ENCODE measurements at places on chromosomes 1 and 21.

- DNase-seq: no peak
Observed at GRCh38 chr1:119358636-119359035, 9.9 kb upstream of the HAO2 start.

DNA sequence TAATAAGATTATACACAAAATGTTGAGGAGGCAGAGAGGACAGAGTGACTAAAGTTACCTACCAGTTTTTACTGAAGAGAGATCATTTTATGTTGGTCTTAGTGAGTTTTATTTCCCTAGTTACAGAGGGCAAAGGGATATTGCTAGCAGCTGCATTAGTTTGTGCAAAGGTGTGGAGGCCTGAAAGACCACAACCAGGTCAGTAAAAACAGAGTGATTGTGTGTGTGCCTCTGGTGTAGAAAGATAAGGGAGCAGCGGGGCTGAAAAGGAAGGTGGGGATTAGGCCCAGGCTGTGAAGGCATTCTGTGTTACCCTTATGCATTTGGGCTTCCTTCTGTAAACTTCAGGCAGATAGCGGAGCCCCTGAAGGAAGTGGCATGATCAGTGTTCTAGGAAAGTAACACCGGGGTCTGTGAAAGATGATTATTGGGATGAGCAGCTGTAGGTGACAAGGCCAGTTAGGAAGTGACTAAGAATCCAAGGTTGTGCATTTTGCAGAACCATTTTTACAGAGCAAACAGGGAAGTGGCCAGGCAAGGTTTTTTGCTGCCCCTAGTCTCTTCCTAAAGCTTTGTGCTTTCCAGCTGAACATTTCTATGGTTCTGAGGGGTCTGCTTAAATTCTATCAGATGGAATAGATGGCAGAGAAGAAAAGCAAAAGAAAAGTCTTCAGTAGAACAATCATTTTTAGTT is 3.7 kb downstream of the GADD45A start:
- no peak for DNase-seq

- DNase-seq: no peak
Observed at GRCh38 chr1:63601912-63602311, 8.7 kb downstream of the PGM1 start.

DNA sequence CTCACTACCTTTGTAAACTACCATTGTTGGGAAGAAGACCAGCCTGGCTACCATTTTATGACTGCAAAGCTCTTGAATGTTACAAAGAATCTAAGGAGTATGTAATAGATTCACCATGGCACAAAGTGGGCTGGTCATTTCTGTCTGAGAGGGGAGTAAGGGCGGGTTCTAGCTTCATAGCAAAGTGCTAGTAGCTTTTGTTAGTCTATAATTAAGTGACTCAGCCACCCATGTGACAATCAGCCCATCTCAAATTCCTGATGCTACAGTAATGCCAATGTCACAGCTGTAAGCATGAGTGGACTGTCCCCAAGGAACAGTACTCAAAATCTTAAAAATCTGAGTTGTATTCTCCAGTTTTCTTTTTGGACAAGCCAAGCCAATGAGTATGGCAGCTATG is 15.4 kb upstream of the OTUD3 start:
- DNase-seq: peak; percentile 49

DNA sequence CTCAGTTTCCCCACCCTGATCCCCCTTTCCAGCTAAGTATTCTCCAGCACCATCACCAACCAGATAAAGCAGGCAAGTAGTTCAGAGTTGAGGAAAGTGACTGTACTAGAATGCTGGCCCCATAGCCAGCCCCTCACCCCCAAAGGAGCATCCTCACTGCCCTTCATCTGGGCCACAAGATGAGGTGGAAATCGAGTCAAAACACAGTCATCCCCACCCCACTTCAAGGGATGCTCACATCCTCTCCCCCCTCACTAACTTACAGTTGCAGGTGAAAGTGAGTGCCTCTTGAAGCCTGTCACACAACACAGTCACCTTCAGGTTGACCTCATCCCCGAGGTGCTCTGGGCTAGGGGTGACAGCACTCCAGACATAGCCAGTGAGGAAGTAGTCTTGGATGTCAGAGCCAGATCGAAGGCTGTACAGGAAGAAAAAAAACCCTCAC is 30.4 kb downstream of the PIK3C2B start:
- no peak for DNase-seq

DNA sequence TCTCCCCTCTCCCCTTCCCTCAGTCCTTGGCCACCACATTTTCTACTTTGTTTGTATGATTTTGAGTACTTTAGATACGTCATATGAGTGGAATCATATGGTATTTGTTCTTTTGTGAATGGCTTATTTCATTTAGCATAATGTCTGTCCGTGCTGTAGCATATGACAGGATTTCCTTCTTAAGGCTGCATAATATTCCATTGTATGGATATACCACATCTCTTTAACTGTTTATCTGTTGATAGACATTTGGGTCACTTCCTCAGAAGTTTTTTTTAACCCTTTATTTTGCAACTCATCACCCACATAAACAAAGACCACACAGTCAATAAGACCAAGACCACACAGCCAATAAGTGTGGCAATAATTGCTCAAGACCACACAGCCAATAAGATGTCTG is 24.9 kb downstream of the FAM163A start:
- DNase-seq: no peak

GRCh38 chr1:67436511-67437055 is 6.4 kb upstream of the SERBP1 start:
- no peak for DNase-seq

DNA sequence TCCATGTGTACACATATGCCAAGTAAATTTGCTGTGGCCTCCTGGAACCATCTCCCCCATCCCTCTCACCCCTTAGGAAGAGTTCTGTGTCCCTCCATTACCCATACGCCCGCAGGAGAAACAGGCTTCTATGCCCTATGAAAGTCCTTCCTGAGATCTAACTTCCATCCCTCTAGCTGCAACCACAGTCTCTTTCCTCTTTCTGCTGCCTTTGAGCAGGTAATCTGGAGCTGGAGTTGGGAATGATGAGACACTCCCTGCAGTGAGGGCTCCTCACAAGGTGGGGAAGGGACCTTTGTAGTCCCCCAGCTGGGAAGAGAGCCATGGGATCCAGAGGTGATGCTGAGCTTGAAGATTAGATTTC is 2.0 kb upstream of the KCNQ4 start:
- no peak for DNase-seq

DNA sequence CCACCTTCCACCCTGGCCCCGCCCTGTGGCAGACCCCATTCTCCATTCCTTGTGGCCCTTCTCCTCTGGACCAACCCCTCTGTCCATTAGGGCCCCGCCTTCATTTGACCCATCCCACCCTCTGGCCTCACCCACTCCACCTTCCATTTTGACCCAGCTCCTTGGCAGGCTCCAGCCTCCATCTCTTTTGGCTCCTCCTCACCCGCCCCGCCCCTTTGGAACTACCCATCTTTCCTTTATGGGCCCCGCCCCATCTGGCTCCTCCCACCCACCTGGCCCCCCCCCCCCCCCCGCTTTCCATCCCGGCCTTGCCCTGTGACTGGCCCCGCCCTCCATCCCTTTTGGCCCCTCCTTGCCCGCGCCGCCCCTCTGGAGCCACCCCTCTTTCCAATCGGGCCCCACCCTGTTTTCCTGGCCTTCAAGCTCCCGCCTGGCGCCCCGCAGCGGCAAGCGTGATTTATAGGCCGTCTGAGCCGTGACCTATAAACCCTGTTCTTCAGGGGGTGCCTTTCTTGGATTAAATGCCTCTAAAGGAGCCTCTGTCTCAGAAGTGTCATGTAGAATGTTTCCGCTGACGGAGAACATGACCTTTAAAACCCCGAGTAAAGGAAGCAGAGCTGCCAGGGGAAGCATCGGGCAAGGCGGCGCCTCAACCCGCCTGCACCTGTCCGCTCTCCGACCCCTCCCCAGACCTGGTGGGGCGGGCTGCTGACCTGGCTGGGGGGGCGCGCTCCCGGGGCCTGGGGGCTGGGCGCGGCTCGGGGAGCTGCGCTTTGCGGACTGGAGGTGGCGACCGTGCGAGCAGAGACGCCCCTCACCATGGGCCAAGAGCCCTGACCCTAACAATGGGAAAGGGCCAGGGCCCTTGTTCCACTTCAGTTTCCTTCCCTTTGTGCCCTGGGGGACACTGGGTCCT is 178.0 kb downstream of the CAMTA1 start:
- no peak for DNase-seq

DNA sequence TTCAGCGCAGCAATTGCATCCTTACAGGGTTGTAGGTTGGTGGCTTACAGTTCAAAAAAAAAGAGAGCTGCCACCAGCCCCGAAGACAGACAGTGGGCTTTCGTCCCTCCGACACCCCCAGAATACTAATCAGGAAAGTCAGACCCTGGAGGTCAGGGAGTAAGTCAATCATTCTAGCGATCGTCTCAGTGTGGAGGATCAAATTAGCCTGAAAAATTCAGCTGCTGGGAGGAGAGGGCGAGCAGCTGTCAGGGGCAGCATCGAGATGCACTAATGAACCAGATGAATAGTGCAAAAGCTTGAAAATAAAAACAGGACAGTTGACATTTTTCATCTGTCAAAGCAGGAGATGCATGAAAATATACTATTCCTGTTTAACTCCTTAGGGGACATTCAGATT is 138.4 kb downstream of the NEK7 start:
- DNase-seq: no peak

GRCh38 chr21:45655124-45655523 is 11.6 kb downstream of the PCBP3 start:
- DNase-seq: no peak

DNA sequence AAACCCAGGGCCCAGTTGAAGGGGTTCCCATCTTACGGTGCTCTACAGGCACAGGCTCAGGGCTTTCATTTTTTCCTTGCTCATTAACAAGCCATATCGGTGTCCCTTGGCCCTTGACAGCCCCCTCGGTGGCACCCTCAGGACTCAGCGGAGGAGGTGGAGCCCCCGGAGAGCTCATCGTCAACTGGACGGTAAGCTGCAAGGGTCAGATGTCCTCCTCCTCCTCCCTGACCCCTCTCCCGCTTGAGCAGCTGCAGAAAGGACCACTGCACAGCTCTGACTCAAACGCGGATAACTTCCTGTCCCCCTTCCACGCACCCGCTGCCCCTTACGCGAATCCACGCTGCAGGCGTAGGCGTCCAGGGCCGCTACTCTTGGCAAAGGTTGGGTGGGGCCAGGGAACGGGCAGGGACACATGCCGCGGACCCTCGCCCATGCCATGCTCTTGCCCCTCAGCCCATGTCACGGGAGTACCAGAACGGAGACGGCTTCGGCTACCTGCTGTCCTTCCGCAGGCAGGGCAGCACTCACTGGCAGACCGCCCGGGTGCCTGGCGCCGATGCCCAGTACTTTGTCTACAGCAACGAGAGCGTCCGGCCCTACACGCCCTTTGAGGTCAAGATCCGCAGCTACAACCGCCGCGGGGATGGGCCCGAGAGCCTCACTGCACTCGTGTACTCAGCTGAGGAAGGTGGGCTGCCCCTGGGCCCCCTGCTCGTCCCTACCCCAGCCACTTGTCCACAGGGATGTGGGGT is 14.7 kb downstream of the TMEM81 start:
- no peak for DNase-seq

GRCh38 chr1:29827237-29827750 is 591.0 kb downstream of the PTPRU start:
- no peak for DNase-seq

DNA sequence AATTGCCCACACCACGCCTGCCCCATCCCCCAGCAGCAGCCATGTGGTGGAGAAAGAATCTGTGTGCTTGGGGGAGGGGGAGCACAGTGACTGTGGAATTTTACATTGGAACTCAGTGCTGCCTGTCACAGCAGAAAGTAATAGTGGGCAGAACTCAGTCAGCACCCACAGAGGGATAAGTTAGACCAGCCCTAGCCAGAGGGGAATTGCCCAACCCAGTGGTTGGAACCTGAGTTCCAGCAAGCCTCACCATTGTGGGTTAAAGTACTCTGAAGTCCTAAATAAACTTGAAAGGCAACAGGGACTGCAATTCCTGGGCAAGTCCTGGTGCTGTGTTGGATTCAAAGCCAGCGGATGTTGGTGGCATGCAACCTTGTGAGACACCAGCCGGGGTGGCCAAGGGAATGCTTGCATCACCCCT is 88.8 kb downstream of the MRPL39 start:
- no peak for DNase-seq

- no peak for DNase-seq
Observed at GRCh38 chr1:30081379-30082102, 641.8 kb downstream of the MATN1 start.

GRCh38 chr1:199081739-199082138 is 442.9 kb downstream of the PTPRC start:
- no peak for DNase-seq

DNA sequence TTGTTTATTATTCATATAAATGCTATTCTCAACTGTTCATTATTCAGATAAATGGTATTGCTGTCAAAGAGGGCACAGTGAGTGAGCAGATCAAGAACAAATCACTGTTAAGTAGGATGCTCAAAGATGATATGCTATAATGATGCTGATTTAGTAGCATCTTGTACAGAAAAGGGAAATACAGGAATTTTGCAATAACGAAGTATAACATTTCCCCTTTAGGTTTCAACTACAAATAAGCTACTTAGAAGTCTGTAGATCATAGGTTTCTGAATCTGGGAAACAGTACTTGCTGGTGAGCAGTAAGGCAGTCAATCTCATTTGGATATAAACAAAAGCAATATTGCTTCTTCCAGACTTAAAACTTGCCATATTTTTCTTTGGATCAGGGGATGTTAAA is 27.3 kb upstream of the RCOR3 start:
- no peak for DNase-seq

DNA sequence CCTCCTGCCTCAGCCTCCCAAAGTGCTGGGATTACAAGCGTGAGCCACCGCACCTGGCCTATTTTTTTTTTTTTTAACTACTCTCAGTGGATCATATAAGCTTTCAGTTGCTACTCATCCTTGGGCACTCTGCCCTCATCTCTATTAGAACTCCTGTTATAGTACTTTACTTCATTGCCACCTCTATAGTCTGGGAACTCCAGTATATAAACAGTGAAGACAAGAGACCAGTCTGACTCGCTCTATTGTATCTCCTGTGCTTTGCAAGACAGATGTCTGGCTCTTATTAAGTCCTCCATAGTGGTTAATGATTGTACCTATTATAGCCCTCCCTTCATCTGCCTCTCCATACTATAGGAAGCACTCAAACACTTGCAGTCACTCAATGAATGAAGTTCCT is 15.1 kb downstream of the KHDRBS1 start:
- DNase-seq: peak; percentile 55

DNA sequence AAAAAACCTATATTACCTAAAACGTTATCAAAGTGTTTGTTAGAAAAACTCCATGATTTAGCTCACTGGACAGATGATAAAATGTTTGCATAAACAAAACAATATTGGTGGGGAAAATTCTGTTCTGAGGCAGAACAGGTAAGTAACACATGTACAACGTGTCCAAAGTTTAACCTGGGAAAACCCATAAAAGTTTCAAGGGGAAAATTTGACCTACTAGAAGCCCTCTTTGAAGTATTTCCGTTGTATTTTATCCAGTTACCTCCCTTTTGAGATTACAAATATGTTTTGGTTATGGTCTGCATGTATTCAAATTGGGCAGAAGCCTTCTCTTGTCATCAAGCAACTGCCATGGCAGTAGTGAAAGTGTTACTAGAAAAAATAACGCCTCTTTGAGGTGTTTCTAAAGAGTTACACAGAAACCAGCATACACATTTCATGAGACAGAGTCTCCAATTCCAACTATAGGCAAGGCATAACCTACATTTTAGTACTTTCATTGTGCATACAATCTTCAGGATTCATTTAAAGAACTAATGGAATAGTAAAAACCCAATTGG is 58.0 kb upstream of the PDC start:
- no peak for DNase-seq

All from NCI-H1436 treated with DMSO at 0.1 percent for 48 hours (cell line).